ENCODE measurements at places on chromosomes 4 and X. TPM values are rescaled to one million over a fixed set of nuclear protein-coding genes. Genes with fewer than 3 reads are reported as not detected.
A peak's percentile ranks its signal among the peaks of the same experiment; 100 is the strongest.

DNA sequence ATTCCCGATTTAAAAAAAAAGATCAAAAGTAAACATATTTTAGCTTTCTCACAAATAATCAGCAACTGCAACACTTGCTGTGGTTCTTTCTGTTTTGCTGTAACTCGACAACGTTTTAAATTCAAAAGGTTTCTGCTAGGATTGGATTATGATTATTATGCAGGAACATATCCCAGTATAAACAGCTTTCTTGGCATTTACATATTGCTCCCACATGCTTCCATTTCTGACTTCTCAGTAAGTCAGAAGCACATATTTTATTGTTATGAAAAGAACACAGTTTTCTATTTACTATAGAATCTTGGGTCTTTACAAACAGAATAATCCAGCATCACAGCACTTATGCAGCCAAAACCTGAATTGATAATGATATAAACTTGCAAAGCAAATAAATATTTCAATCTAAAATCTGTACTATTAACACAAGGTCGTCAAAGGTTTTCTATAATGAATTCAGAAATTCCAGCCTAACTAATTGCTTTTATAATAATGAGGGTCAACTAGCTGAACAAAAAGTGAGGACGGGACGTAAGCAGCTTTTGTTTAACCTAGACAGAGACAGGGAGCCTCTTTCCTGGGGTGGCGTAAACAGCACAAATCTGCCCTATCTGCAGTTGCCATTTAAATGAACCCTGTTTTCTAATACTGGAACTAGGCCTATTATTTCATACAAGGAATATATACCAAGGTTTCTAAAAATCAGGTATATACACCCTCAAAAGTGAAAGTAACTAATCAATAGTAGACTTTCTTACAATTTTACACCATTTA lies 9.8 kb upstream of the PCDH18 start:
- H3K4me3 ChIP-seq, result no peak overlapping the region
- no peaks in the 10 kb centered on the region for H3K4me1 ChIP-seq
- DNase-seq, result no peak
- H3K36me3 ChIP-seq, result no peaks in the 10 kb centered on the region
- no peak overlapping the region for H3K27ac ChIP-seq

GRCh38 chr4:152431784-152432183 lies 104.1 kb downstream of the FBXW7 start:
- no peak overlapping the region for H3K4me3 ChIP-seq
- H3K4me1 ChIP-seq, result peaks cover 42% of the 10 kb centered on the region
- no peak overlapping the region for H3K27ac ChIP-seq

DNA sequence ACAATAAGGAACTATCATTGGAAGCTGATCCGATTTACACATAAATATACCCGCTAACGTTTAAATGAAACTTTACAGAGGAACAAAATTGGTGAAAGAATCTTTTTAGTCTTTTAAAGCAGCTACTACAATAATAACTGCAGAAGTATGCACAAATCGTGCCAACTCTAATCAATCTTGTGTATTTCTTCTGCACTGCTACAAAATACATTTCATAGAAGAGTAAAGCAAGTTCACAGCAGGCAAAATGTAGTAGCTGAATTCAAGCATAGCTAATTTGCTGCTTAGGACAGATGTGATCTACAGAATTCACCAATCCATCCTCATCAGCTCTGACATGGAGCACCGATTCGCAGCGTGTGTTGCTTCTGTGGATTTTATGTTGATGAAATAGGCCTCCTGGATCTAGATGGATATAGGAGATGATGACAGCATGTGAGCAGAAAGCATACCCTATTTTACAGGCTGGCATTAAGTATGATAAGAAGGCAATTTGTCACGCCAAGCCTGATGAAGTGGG lies 367.3 kb upstream of the FGF13 start:
- no peaks in the 10 kb centered on the region for H3K27me3 ChIP-seq
- H3K4me3 ChIP-seq, result no peak overlapping the region
- no peak for DNase-seq

GRCh38 chr4:156581282-156582063 lies 390.1 kb downstream of the PDGFC start:
- DNase-seq, result no peak
- H3K36me3 ChIP-seq, result no peaks in the 10 kb centered on the region
- no peak overlapping the region for H3K27ac ChIP-seq
- no peaks in the 10 kb centered on the region for H3K4me1 ChIP-seq
- H3K4me3 ChIP-seq, result no peak overlapping the region
- no peaks in the 10 kb centered on the region for H3K27me3 ChIP-seq

GRCh38 chrX:148416142-148416541 lies 84.3 kb upstream of the AFF2 start:
- H3K27me3 ChIP-seq, result peaks cover 3% of the 10 kb centered on the region
- no peak overlapping the region for H3K4me3 ChIP-seq
- peaks cover 12% of the 10 kb centered on the region for H3K4me1 ChIP-seq
- no peak for DNase-seq
- H3K36me3 ChIP-seq, result no peaks in the 10 kb centered on the region

DNA sequence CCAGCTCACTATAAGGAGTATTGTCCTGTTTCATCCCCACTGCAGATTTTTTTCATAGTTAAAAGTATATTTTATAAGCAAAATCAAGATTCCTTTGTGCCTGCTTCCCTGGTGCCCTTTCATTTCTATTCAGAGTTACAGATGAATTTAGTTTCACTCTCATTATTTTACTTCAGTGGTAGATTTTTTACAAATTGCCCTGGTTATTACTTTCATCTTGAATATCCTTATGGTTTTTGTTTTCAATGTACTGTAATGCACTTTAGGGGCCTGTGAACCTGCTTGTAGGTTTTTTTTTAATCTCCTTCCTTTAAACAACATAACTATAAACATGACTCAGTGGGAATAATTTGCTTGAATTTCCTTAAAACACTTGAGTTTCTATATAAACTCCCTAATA lies 126.8 kb downstream of the GPR143 start:
- H3K27ac ChIP-seq, result no peak overlapping the region
- H3K27me3 ChIP-seq, result no peaks in the 10 kb centered on the region
- H3K4me1 ChIP-seq, result peaks cover 28% of the 10 kb centered on the region
- no peak overlapping the region for H3K4me3 ChIP-seq
- DNase-seq, result no peak
- H3K36me3 ChIP-seq, result peaks cover 1% of the 10 kb centered on the region

DNA sequence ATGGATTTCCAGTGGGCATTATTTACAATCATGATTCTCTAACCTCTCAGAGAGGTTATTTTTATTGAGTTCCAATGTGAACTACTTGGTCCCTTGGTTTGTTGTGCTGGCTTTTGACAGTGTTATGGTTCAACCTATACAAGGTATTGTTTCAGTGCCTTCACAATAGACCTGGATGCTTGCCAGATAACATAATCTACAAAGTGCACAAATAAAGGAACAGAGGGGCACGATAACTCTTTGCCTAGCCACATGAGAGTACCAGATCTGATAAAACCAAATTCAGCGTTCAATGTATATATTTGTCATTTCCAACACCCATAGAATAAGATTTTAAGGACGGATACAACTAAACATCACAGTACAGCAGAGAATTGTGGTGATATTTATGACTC lies 120.8 kb downstream of the RASL11B start:
- no peak for DNase-seq
- no peaks in the 10 kb centered on the region for H3K27me3 ChIP-seq
- no peak overlapping the region for H3K4me3 ChIP-seq
- peaks cover 1% of the 10 kb centered on the region for H3K36me3 ChIP-seq
- H3K27ac ChIP-seq, result no peak overlapping the region

DNA sequence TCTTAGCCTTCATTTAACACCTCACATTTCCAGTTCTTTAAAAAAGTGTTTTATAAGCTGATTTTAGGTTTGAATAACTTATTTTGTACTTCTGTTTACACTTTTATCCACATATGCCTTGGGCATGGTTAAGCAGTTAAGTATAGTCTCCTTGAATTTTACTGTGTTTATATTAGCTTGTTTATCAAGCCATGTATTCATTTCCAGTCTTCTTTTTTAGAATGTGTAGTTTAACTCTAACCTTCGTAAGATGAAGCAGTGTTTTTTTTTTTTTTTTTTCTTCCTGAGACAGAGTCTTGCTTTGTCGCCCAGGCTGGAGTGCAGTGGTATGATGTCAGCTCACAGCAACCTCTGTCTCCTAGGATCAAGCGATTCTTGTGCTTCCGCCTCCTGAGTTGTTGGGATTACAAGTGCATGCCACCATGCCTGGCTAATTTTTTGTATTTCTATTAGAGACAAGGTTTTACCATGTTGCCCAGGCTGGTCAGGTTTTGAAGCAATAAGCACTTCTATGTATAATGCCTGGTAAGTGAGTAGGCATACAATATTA lies 42.5 kb downstream of the BMP2K start:
- no peaks in the 10 kb centered on the region for H3K27me3 ChIP-seq
- H3K36me3 ChIP-seq, result peaks cover 1% of the 10 kb centered on the region
- DNase-seq, result no peak
- H3K4me1 ChIP-seq, result peaks cover 12% of the 10 kb centered on the region

GRCh38 chr4:181520790-181521189 lies 722.4 kb upstream of the TENM3 start:
- no peaks in the 10 kb centered on the region for H3K36me3 ChIP-seq
- H3K27me3 ChIP-seq, result no peaks in the 10 kb centered on the region
- H3K27ac ChIP-seq, result no peak overlapping the region
- H3K4me3 ChIP-seq, result no peak overlapping the region

DNA sequence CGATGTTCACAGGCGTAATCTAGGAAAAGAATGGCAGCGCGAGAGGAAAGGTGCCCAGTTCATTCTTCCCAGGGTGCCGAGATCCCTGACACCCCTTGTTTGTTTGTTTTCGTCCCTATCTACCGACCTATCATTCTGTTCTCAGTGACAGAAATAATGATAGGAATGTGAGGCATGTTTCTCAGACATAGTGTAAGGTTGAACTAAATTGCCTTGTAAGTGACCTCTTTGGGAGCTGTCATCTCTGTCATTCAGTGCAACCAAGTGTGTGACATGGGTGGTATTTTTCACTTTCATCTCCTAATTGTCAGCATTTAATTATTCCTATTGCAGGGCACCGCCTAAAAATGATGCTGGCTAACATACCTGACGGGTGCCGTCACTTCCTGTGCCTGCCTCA lies 24.4 kb downstream of the CLDN22 start:
- H3K27ac ChIP-seq, result no peak overlapping the region
- H3K4me1 ChIP-seq, result no peaks in the 10 kb centered on the region
- no peak overlapping the region for H3K4me3 ChIP-seq
- DNase-seq, result no peak
- no peaks in the 10 kb centered on the region for H3K27me3 ChIP-seq

GRCh38 chr4:833156-833555 lies 7.2 kb upstream of the CPLX1 start:
- no peak overlapping the region for H3K27ac ChIP-seq
- peak; percentile 53 for DNase-seq
- H3K4me3 ChIP-seq, result no peak overlapping the region

GRCh38 chr4:79977131-79977840 lies 95.7 kb downstream of the ANTXR2 start:
- no peak overlapping the region for H3K4me3 ChIP-seq
- no peak for DNase-seq
- no peaks in the 10 kb centered on the region for H3K27me3 ChIP-seq
- H3K27ac ChIP-seq, result no peak overlapping the region
- H3K4me1 ChIP-seq, result peaks cover 3% of the 10 kb centered on the region

- H3K4me3 ChIP-seq, result no peak overlapping the region
- no peaks in the 10 kb centered on the region for H3K4me1 ChIP-seq
- no peaks in the 10 kb centered on the region for H3K27me3 ChIP-seq
- H3K36me3 ChIP-seq, result no peaks in the 10 kb centered on the region
- no peak overlapping the region for H3K27ac ChIP-seq
Observed at GRCh38 chr4:83831588-83831987, 295.7 kb downstream of the GPAT3 start.

DNA sequence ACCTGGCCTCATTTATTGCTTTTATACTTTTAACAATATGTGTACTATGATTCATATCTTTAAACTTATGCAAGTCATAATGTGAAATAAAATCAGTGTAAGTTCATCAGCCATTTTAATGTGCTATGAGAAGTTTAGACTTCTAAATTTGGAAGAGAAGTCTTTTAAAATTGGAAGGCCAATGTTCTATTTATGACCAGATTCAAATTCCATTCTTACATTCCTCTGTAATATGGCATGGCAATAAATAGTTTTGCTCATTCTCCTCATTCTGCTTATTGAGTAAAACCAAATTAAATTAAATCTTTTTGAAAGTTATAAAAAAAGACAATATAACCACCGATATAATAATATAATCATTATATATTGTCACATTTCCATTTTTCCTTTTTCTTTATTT lies 126.2 kb downstream of the SORBS2 start:
- no peak for DNase-seq
- no peaks in the 10 kb centered on the region for H3K36me3 ChIP-seq
- H3K27ac ChIP-seq, result no peak overlapping the region

- no peaks in the 10 kb centered on the region for H3K27me3 ChIP-seq
- peaks cover 72% of the 10 kb centered on the region for H3K4me1 ChIP-seq
- DNase-seq, result peak; percentile 31
- H3K36me3 ChIP-seq, result peaks cover 10% of the 10 kb centered on the region
- H3K27ac ChIP-seq, result peak overlapping the region; percentile 90
Observed at GRCh38 chrX:15749642-15750610, 11.9 kb downstream of the CA5B start.

DNA sequence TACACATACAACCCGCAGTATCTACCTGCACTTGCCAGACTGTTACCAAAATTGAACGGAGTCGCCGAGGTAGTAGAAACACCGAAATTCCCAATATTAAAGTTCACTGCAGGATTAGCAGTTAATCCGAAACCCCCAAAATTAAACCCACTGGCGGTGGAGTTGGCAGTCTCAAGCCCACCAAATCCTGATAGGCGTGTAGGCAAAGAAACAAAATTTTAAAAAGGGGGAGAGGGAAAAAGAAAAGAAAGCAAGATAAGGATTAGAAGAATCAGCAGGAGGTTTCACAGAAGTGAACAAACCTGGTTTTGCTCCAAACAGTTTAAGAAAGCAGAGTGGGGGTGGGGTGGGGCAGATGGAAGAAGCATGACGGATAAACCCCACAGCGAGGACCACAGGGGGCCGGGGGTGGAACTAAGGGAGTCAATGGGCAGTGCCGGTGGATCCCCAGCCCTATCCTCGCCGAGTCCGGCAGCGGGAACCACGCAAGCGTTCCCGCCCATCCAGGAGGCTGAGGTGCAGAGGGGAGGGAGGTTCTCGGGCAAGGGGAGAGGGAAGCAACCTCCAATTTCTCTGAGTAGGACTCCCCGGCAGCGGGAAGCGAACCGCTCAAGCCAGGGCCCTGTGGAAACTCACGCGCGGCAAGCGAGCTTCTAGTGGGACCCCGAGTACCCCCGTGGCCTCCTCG lies 599 bp downstream of the NUP54 start:
- H3K4me1 ChIP-seq, result peaks cover 26% of the 10 kb centered on the region
- H3K27ac ChIP-seq, result peak overlapping the region; percentile 89
- DNase-seq, result peak; percentile 71
- no peaks in the 10 kb centered on the region for H3K27me3 ChIP-seq
- peaks cover 22% of the 10 kb centered on the region for H3K36me3 ChIP-seq

The CPE gene
- not detected for total RNA-seq

The CDX4 gene
- total RNA-seq, result not detected

The CTAG2 gene
- not detected for total RNA-seq

The PPEF1 gene
- total RNA-seq, result 0.30 TPM

The CLIC2 gene
- 0.88 TPM for total RNA-seq

The KLHL13 gene
- total RNA-seq, result 2.0 TPM

The GPRASP1 gene
- total RNA-seq, result 5.1 TPM

The TMEM150C gene
- total RNA-seq, result not detected
